Retina (tissue), 1 donor: ENCODE measurements at places on chromosomes 7 and 10.

GRCh38 chr10:89838044-89838615, 136.7 kb downstream of the KIF20B start:
- DNase-seq, result no peak

DNA sequence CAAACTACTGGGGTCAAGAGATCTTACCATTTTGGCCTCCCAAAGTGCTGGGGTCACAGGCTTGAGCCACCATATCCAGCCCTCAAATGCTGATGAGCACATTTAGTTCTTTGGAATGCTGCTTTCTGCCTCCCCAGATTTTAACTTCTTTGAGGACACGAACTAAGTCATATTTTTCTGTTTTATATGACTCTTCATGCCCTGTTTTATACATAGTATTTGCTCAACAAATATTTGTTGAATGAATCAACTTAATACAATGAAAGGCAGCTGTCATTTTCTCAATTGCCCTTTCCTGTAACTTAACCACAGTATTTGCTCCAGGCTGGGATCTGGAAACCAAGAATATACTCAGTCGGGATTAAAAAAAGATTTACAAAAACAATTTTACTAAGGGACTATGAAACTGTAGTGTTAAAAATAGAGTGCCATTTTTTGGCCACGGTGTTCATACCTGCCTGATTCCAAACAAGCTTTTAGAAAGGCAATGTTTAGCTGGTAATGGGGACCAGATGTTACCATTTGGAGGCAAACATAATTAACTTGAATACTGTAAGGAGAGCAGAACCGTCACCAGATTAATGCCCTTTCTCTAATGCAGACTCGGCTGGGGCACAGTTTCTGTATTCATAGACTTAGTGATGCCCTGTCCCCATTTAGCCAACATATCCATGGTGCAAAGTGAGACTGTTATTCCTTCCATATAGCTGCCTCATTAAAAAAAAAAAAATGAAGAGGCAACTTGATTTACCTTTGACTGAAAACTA, 117.6 kb downstream of the NRP1 start:
- DNase-seq, result no peak

DNA sequence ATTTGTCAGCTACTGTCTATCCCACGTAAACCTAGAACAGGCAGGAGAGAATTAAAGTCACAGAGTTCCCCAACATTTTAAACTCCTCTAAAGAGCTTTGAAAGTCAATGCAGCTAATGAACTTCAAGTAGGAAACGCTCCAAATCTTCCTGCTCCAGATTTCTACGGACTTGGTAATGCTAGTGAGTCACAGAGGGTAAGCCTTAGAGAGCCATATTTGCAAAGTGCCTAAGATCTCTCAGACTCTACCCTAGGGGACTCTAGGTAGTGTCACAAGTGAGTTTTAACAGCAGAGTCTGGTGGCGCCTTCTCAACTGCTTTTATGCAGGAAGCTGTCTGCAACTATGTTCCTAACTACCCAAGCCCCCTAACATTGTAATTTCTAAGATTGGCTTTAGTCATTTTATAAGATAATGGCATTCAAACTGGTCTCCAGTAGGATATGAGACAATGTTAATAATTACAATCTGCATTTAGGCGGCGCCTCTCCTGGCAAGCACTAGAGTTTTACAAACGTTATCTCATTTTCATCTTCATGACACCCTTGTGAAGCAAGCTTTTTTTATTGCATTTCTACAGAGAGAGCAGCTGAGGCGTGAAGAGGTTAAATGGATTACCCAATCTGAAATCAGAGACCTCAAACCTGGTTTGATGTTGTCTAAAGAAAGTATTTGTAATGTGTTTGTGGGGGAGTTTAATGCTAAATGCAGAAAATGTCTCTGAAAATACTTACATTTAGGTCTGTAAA, 22.0 kb upstream of the FZD1 start:
- DNase-seq, result no peak

DNA sequence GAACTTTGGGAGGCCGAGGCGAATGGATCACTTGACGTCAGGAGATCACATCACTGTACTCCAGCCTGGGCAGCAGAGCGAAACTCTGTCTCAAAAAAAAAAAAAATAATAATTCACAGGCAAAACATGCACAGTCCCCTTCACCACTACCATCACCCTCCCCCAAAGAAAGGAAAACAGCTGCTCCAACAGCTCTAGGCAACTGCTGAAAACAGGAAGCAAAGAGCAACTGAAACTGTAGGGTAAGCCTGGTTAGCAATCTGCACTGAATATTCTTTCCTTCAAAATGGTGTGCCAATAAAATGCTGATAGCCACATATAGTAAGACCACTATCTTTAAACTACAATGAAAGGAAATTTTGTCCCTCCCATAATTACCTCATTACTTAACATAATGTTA, 11.8 kb downstream of the NT5C2 start:
- no peak for DNase-seq

GRCh38 chr10:47349516-47349915, 1.4 kb downstream of the RBP3 start:
- DNase-seq, result no peak

- no peak for DNase-seq
Measured at GRCh38 chr10:49070701-49071100, 44.6 kb downstream of the VSTM4 start.

DNA sequence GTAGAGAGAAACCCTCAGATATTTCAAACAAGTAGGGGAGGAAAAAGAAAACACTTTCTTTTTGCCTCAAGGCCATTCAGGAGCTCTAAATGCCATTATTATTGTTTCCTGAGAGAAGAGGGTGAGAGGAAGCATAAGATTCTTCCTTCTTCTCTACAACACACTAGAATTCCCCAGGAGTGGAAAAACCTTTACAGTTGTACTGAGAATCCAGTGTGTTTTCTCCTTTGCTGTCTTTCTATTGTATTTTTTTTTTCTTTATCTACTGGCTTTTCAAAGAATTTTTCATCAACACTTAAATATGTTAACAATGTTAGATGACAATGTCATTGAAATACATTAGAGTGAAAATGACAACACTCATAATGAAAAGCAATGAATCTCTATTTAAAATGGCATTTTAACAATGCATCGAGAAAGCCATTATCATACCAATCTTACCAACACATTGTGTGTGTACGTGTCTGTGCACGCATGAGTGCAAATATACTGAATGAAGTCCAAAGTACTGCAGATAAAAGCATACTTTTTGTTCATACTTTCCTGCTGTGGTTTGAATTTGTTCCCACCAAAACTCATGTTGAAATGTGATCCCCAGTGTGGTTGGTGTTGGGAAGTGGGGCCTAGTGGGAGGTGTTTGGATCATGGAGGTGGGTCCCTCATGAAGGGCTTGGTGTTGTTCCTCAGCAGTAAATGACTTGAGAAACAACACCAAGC, 24.2 kb upstream of the MACC1 start:
- DNase-seq, result no peak

DNA sequence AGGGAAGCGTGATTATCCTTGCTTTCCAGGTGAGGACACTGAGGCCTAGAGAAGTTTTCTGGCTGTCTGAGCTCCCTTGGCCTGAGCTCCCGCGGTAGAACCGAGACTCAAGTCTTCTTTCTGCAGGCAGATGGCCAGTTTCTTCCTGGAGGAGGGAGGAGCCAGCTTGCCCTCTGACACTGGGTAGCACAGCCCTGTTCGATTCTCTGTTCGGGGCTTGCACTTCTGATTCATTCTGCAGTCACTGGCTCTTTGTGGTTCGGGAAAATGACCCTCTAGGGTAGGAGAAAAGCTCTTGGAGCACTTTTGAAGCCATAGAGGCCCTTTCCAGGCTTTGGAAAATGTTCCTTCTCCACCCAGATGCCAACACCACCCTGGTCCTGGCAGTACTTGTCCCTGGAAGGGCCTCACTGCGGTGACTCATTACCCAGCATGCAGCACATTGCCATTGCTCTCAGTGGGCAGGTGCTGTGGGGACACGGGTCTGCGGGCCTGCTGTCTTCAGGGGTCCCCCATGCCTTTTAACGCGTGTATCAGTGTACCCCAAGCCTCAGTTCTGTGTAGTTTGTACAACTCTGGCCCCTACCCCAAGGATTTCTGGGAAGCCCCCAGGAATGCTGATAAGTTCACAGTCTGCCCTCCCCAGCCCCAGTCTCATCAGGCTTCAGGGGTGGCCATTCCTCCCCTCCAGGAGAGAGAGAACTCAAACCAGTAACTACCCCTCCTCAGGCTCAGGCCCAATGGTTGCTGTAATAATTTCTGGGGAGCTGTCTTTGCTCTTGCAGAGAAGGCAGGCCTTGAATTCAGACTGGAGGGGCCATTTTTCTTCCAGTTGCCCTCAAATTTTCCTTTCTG, 11.9 kb downstream of the CHST3 start:
- no peak for DNase-seq
